CD4-positive, alpha-beta T cell treated with Interleukin-4 for 1 hour (primary cell): ENCODE measurements at places on chromosomes 2 and 18.

- DNase-seq: no peak
These were observed 31.5 kb upstream of the GNAL start for GRCh38 chr18:11657554-11657953.

DNA sequence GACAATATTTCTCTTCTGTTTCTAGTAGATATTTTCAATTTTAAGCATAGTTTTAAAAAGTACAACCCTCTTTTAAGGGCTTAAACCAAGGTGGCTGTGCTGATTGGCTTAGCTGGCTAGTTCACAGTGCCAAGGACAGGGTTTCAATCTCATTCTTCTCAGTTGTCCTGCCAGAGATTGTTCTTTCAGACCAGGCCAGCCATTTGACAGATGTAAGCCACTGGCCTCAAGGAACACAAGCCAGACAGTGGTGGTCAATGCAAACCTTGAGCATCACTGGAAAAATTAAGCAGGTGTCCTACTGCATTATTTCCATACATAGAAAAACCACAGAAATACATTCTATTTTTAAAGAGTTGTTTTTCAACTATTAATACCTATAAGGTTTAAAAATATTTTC, 5.9 kb downstream of the RNF103 start:
- DNase-seq: no peak

- no peak for DNase-seq
These were observed 48.9 kb downstream of the CDC42EP3 start for GRCh38 chr2:37622450-37623100.

- no peak for DNase-seq
These were observed 5.0 kb upstream of the SERPINB2 start for GRCh38 chr18:63882333-63883141.

DNA sequence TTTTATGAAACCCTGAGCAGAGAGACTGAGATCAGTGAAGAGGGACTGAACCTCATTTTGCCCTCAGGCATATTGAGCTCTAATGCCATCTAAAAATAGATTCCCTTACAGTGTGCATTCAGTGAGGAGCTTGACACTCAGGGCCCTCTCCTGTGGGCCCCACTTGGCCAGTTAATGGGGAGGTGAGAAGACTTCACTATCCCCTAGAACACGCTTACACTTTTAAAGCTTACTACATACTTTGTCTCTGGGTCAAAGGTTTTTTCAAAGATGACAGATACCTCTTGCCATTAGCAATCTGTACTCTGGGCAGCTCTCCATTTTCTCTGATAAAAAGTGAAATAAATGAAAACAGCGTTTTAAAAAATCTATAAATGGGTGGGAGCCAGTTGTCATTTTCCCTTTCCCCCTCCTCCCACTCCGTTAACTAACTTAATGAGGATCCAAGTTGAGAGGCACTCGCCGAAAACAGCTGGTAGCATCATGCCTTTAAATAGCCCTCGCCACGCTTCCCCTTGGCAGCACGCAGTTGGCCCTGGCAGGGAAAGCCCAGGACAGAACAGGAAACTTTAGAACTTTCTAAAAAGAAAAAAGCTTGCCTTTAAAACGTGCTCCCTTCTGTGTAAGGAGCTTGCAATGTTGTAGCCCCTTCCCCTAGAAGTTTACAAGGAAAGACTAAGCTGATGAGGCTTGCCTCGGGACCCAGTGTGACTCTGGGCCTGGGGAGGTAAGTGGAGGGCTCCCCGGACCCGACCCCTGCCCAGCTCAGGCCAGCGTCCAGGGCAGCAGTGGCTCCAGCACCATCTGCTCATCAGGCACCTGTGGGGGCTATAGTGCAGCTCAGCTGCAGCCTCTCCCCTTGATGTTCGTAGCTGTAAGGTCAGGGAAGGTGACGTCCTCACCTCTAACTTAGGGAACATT, 58.8 kb upstream of the FOSL2 start:
- DNase-seq: no peak

- DNase-seq: no peak
These were observed 90.1 kb downstream of the DOK6 start for GRCh38 chr18:69490813-69491212.

DNA sequence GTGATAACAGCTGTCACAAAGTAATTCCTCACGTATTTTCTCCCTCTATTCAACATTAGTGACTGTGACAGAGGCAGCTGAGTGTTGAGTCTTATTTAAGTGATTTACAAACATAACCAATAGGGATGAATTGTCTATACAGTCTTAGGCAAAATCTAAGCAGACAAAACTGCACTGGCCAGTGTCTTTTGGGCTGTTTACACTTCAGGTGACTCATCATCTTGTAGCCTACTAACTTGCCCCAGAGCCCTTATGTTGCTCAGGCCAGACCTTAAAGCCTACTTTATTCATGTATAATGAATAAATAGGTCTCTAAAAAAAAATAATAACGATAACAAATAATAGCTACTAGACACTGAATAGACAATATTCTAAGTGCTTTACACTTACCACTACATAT, 17.2 kb downstream of the THOC1 start:
- DNase-seq: no peak

- DNase-seq: no peak
These were observed 15.8 kb upstream of the RTTN start for GRCh38 chr18:70221156-70221914.

GRCh38 chr2:189287982-189288521, 108.5 kb upstream of the COL5A2 start:
- peak; percentile 38 for DNase-seq

DNA sequence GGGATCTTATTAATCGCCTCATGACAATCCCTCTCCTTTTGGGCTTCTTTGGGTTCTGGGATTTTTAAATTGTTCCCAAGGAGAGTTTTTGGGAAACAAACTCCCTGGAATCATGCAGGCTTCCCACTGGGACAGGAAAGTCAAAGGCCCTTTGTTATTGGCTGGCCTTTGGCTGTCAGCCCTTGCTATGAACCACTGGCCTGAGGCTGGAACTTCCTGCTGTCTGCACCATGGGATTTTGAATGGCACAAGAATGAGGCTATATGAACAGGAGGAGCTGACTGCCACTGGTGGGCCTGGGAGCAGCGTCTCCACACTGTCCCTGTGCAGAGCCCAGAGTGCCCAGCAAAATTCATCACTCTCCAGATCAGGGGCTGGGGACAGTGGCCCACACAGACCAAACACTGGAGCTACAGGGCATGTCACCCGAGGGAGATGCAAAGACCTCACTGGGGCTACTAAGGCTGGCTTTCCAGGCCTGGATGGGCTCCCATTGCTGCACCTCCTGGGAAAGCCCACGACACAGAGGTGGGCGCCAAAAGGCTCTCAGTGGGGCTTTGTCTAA, 35.7 kb downstream of the STEAP3 start:
- no peak for DNase-seq

DNA sequence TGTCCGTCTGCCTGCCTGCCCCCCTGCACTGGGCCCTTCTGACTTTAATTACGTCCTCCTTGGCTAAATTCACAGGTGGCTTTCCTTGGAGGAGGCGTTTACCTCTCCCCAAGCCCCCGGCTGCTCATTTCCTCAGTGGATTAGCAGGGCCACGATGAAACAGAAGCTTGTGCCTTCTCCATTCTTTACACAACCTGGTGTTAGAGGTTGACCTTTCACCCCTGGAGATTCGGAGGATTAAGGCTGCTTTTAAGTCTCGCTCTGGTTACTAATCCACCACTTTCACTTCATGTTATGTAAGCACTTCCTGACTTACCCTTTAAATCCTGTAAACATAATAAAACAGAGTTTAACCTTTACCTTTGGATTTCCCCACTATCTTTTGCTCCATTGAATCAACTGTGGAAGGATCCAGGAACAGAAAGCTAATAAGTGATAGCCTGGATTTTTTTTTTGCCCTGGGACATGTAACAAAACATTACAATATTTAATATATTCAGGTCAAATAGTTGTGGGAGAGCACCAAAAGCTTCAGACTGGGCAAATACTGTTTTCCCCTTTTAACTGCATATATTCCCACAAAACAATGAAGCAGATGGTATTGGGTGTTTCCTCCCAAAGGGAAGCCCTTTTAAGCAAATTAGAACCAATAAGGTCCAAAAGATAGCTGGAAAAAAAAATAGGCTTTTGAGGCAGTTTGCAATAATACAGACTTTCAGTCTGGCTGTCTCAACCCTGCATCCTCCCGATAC, 370.2 kb downstream of the EN1 start:
- no peak for DNase-seq
